ENCODE measurements at places on chromosomes 7 and 10. TPM values are rescaled to one million over a fixed set of nuclear protein-coding genes. Genes with fewer than 3 reads are reported as not detected.

The HGF gene
- total RNA-seq: 15.0 TPM

The MINPP1 gene
- total RNA-seq: 12.5 TPM

The ANKRD61 gene
- total RNA-seq: not detected

The CYP3A7 gene
- not detected for total RNA-seq

The ZNF488 gene
- total RNA-seq: not detected

- no peak for DNase-seq
These were observed 38.7 kb downstream of the GNA12 start for GRCh38 chr7:2805213-2805944.

DNA sequence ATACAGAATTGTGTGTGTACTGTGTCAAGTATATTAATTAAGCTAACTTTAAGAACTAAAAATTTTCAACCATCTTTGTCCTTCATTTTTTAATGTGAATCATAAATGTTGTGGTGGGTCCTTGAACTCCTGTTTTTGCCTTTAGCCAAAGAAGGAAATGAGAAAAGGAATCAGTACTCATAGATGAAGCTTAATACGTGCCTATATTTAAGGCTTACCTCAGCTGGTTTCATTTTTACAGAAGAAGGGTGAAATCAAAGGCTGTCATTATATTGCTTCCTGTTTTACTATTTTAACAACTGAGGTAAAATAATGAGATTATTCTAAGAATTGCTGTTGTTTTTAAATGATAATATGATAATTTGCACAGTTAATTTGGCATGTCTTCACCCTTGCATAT lies 6.3 kb upstream of the SNX13 start:
- no peak for DNase-seq

- DNase-seq: no peak
These were observed 23.0 kb downstream of the SMURF1 start for GRCh38 chr7:99120916-99121315.

DNA sequence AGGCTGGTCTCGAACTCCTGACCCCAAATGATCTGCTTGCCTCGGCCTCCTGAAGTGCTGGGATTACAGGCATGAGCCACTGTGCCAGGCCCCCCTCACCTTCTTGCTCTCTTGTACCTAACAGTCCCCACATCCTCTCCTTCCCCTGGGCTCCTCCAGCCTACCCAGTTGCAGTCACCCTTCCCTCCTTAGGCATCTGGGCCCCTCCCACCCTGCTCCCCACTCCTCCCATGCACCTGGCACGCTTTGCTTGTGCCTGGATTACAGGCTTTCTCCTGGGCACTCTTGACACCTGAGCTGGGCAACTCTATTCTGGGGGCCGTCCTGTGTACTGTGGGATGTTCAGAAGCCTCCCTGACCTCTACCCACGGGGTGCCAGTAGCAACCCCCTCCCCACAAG lies 3.0 kb downstream of the CLDN15 start:
- DNase-seq: no peak

DNA sequence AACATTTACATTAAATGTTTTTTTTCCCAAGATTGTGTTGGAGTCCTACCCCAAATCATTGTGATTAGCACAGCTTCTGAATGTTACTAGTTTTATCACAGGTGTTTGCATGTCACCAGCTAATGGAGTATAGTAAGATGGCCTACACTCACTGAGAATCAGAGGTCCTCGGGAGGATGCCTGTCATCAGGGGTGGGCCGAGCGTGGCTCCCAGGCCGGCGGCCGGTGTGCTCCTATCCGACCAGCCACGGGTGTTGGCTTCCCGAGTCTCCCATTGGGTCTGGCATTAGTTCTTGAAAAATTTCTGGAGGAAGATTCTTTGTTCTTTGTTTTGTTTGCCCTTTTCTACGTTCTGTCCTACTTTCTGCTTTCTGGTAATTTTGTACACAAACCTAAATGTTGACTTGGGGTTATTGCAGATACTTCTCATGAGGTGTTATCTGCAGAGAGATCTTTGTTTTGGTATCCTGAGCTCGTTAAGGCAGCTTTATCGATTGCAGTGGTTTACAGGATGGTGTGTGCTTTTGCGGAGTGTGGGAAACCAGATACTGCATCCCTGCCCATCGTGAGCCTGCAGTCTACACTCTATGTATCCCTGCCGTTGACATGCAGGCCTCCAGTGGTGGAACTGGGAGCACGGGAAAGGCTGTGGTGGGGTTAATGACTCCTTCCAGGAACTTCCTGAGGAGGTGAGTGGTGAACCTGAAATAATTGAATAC lies 67.3 kb upstream of the DNAJB6 start:
- no peak for DNase-seq

DNA sequence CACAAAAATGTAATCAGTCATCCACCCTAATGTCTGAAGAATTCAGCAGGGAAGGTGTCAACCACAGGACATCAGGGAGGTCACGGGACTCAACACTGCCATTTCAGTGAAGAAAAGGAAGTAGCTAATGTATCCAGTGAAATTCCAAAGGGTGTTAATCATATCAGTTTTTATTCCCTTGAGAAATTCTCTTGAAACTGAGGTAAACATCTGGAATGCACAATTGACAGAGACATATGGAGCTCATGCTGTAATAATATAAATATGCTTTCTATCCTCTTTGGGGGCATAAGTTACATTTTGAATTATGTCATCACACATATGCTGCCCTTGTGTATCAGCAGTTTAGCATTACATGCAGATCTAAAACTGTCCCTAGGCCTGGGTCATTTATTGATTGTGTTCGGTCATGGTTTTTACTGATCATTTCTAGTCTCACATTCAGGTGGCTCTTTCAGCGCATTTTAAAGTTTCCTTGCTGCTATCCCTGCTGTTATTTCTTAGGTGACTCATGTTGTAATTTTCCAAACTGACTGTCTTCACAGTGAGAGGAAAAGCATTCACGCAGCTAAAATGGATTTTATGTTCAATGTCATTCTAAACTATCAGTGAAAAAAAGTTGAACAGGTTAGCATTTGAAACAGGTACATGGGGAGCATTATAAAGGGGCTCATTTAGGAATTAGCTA lies 273.9 kb downstream of the TSPAN12 start:
- no peak for DNase-seq

GRCh38 chr7:75977743-75978142 lies 16.7 kb downstream of the TMEM120A start:
- no peak for DNase-seq

DNA sequence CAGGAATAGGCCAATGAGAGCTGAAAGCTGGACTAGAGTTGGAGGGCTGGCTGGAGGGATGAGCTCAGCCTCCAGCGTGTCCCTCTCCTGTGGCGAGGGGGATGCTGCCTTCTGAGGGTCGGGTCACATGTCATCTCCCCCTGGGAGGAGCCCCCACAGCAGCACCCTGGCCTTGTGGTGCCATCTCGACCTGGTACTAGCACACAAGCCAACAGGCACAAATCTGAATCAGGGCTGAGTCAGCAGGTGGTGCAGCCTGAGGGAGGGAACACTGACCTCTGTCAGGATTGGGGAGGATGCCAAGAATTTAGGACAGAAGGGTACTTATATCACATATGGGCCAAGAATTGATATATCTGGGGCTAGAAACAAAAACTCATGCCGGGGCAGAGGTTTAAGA lies 280.4 kb downstream of the CELF2 start:
- DNase-seq: peak; percentile 52

GRCh38 chr7:41617987-41618386 lies 84.9 kb downstream of the INHBA start:
- no peak for DNase-seq

DNA sequence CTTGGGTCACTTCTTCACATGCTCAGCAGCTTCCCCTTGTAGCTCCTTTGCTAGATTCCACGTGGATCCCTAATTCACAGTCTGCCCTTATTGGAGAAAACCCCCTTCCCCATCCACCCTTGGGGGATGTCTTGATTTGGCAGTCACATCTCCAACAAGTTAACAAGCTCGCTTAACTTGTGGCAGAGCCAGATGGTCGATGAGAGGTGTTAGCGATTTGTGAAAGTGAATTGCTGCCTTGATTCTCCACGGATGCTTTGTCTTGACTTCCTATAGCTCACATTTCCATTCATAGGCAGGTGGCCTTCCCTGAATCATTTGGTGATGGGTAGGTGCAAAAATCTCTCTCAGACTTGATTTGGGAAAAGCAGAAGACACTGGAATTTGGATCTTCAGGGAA lies 387.9 kb downstream of the TCERG1L start:
- DNase-seq: peak; percentile 28

- no peak for DNase-seq
These were observed 181.4 kb downstream of the ARID5B start for GRCh38 chr10:62082729-62083411.

DNA sequence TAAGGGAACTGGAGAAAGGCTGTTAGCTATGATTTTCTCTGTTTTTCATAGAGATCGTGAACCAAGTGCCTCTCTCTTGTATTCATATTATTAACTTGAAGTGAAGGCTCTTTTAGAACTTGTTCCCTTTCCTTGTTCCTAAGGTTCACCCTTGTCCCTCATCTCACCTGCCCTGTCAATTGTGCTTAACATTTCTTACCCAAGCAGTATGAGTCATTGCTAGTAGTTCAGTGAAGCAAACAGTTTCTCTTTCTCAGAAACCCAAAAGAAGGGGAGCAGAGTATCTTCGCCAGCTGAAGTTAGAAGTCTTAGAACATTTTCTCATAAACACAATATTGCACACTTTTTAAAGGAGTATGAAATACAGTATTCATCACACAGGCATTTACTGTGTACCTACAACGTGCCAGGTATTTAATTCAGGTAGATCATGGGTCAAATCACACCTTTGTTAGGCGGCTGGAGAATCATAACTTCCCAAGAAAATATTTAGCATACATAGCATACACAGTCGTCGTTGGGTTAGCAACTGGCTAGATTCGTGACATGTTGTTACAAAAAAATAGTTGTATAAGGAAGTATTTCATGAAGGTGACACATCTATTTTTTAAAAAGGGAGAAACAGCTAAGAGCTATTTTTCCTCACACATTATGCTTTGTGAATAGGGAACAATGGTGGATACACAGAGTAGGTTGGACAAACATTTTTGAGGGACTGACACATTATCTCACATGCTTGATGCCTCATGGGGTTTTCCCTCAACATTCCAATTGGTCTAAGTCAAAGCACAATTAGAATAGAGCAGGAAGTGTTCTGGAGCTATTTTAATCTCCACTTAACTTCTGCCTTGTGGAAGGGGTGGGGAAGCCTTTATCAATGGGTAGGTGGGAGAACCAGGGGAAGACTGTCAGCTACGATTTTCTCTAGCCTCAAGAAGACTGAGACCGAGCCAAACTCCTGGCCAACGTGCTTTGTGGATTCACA lies 13.2 kb downstream of the HDAC9 start:
- no peak for DNase-seq

DNA sequence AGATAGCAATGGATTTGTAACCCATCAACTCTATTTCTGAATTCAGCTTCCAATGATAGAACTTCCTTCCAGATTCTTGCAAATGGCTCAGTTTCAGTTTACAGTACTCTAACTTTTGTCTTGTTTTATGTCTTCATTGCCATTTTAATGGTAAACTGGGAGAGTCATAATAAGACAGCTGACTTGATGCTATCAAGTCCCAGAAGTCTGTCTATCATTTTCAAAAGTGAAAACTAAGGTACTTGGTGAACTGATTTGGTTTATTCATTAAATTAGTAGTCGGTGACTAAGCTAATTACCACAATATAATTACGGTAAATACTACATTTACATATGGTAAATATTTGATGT lies 25.0 kb downstream of the RTKN2 start:
- no peak for DNase-seq
